ENCODE measurements at places on chromosomes 3 and 15. TPM values are rescaled to one million over a fixed set of nuclear protein-coding genes. Genes with fewer than 3 reads are reported as not detected.

Gene LYZL4
- not detected for total RNA-seq

DNA sequence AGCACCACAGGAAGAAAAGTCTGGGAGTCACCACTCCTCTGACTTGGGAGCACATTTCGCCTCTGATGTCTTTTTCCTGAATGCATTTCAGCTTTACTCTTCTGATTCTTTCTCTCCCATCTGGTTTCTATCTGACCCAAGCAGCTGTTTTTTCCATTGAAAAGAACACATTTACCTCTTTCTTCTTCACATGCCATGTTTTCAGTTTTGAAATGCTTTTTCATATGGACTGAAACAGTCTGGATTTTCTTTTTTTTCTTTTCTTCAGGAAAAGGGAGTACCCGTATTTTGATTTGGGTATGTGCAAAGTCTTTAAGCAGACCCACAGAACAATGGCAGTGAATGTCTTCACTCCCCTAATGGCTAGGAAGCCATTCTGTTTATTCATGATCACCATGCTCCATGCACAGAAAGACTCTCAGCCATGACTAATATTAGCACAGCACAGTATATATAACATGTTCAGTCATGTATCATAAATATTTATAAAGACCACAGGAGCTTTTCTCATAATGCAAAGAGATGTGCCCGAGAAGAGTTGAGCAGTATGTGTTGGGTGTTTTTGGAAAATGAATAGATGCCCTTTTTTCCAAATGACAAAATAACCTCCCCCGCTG, 82.7 kb upstream of the LRIG1 start:
- no peak for DNase-seq

- no peak for DNase-seq
These were observed 60.7 kb upstream of the CORO2B start for GRCh38 chr15:68518046-68518445.

GRCh38 chr3:35638980-35639253, 408 bp upstream of the ARPP21 start:
- DNase-seq = no peak

Gene SCN11A
- 0.78 TPM for total RNA-seq

DNA sequence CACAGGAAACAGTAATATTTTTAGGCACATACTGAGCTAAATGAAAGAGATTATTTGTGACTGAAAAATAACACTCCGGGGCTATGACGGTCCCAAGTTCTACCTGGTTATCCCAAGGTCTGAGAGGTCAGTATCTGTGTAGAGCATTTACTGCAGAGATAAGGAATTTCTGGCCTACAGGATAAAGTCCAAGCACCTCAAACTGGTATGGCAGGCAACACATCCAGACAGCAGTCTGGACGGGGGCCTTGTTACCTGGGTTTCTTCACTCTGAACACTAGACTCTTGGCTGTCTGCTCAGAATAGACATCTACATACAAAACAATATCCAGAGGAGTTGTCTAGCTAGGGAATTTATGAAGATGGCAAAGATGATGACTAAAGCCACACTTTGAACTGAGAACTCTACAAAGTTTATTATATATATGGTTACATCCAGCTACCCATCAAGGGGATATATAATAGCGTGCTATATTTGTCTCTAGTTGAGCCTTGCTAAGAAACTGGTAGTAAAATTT, 42.0 kb upstream of the CLRN1 start:
- no peak for DNase-seq

DNA sequence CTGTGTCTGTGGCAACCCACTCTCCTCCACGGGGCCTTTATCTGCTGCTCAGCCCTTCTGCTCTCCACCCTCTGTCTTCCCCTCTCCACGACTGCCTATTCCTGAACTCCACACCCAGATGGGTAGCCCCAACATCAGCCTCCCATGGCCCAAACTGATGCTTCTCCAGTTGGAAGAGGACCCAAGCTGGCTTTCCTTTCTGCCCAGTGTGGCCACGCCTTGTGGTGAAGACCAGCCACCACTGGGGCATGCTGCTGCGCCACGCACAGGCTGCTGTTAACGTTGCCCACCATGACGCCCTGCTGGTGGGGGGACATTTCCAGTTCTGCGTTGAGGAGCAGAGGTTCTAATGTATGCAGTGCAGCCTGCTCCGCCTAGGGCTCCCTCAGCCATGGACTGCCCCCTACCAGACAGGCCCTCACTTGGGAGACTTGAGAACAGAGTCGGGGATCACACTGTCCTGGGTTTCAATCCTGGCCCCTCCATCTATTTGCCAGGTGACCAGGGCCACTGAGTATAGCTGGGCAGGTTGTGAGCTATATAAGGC, 26.9 kb downstream of the CFAP100 start:
- DNase-seq = no peak

Gene RAB6B
- total RNA-seq = 222 TPM

DNA sequence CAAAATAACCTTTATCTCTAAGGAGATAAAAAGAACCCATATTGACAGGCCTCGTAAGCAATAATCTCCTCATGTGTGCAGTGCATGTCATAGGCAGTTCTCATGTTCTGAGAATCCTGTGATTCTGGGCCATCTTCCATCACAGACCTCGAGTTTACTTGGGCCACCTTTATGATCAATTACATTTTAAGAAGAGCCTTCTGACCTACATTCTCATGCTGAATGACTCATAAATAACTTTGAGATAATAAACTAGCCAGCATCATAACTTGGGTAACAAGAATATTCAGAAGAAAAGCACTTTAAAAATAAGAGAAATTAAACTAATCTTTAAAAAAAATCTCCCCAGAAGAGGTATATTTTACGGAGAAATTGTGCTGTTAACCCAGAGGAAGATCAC, 310.7 kb upstream of the ZNF717 start:
- DNase-seq = no peak

DNA sequence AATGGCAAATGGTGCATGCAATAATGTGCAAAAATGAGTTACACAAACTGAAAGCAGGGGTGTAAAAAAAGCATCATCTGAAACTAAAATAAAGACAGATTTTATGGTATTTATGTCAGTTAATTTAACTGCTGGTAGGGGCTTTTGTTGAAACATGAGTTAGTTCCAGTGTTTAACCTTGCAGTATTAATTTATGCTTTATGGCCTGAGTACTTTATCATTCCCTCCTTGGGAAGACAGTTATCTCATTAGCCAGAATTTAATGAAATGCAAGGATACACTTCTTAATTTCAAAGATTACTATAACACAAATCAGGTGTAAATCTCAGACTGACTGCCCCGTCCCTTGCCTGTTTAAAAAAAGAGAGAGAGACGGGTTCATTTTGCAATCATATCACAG, 240.1 kb upstream of the MEIS2 start:
- no peak for DNase-seq

Gene MUC20
- total RNA-seq = not detected

DNA sequence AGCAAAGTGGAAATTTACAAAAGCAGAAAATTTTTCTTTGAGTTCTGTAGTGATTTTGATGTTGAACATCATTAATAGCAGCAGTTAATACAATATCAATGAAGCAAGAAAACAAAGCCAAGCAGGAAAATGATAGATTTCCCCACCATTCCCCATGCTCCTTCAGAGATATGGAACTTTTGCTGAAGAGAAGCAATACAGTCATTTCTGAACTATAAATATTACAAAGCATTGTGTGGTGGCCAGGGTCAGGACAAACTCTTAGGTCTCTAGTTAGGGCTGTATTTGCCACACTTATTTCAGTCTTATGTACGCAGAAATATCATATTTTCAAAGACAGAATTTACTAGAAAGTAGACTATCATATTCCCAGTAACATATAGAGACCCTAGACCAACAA, 88.8 kb upstream of the P3H2 start:
- no peak for DNase-seq

Gene CTXND1
- 0.39 TPM for total RNA-seq

- DNase-seq = no peak
These were observed 32.0 kb upstream of the SEMA6D start for GRCh38 chr15:47685141-47685870.

Data from glutamatergic neuron (in vitro differentiated cells).